ENCODE measurements at places on chromosomes 6 and 20.

- no peak for DNase-seq
Observed at GRCh38 chr20:41047975-41048305, 19.3 kb downstream of the TOP1 start.

GRCh38 chr6:137673603-137674002 lies 179.4 kb upstream of the OLIG3 start:
- no peak for DNase-seq

GRCh38 chr6:169158174-169158573 lies 95.5 kb downstream of the THBS2 start:
- DNase-seq, result peak; percentile 96

DNA sequence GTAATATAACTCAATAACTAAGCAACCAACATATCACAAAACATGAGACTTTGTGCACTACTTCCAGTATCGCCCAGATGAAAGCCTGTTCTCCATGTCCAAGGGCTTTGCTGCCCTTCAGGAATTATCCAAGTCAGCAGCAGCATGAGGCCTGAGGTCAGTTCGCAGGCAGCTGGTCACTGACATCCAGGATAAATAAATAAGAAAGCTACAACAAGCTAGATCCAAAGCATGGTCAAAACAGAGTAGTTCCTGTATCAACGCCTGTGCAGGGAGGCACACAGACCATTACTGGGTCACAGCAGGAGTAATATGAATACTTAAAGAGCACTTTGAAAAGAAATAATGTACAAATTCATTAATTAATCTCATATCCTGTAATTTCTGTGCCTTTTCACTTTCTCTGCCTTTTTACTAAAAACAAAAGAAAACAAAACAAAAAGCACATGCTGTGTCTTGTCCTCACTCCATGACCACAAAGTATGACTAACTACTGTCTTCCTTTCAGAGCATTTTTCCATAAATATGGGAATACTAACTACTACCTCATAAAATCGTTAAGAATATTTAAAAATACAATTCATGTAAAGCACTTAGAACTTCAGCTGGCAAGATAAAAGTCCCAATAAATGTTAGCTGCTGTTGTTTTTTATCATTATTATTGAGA lies 374.9 kb upstream of the IRAK1BP1 start:
- no peak for DNase-seq

DNA sequence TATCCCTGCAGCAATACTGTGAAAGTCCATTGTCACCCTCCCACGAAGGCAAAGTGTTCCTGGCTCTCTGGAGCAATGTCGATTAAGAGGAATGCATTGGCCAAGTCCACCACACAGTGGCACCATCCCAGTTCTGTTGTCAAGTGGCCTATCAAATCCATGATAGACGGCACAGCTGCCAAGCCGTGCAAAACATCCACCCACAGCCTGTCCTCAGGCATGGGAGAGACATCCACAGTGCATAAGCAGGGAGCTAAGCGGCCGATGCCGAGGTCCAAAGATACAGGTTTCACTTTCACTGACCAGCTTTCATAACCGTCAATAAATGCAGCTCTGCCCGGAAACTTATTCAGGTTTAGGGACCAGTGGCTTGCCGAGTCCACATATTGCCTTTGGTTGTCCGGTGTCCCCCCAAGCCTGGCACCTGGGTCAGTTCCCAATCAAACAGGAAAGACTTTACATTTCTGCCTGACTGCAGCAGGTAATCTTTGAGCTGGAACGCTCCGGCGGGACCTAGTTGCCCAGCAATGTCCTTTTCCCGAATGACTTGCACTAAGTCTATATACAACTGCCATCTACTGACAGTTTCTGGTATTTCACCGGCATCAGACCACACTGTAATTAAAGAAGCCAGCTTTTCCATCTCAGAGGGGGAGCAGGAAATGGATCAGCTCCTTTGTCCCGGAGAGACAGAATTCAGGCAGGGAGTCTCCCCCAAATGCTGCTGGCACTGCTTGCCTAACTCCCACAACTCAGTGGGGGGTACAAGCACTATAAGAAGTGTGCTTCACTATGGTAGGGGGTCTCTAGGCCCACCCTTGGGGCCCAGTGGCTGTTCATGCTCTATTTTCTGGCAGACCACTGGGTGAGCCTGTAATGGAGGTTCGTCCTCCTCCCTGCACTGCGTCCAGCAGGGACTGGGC lies 6.3 kb downstream of the ZKSCAN3 start:
- DNase-seq, result peak; percentile 82

GRCh38 chr20:46951405-46951804 lies 56.8 kb downstream of the EYA2 start:
- no peak for DNase-seq

- DNase-seq, result no peak
Observed at GRCh38 chr6:111823831-111824607, 49.2 kb downstream of the FYN start.

- no peak for DNase-seq
Observed at GRCh38 chr20:50921803-50922501, 9.3 kb downstream of the ADNP start.

DNA sequence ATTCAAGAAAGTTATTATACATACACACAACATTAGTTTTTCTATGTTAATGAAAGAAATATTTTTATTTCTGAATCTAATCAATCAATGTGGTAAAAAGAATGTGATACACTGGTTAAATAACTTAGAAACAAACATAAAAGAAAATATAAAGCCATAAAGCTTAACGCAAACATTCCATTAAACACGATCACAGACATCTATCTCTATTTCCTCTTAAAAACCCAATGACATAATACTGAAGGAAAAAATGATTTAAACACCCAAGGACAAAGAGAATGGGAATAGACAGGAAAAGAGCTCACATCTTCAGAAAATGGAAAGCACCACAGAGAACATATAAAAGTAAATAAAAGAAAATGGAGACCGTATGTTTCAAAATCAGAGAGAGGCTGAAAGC lies 19.4 kb downstream of the ZUP1 start:
- DNase-seq, result no peak

GRCh38 chr6:76788155-76788554 lies 675.1 kb downstream of the HTR1B start:
- DNase-seq, result no peak

DNA sequence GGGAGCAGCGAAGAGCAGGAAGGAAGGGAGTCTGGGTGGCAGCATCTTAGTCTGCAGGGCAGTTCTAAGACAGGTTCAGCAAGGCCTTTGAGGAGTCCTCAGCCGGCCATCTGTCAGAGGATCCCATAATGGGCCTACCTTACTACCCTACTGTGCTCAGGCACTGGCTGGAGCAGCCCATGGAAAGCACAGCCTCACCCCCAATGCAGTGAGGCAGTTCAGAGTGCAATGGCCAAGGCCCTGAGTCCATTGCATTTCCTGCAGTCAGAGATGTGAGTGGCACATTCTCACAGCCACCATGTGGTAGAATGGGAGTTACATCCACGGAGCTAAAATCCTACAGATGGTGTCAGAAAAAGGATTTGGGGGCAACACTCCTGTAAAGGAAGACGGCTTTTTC lies 19.4 kb upstream of the OVOL2 start:
- no peak for DNase-seq

DNA sequence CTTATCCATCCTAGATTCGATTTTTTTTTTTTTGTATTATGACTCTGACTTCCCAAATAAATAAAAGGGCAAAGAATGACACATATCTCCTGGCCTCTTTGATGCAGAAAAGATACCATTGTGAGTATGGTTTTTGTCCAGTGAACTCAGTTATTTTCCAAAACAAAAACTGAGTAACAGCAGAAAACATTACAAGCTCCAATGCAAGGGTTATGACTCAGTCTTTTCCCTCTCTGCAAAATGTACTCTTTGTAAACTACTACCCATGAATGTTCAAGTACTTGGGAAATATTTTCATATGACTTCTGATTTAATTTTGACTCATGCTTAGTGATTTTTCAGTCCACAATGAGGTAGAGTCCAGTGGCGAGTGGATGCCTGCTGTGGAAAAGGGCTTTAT lies 355.3 kb downstream of the RNF144B start:
- DNase-seq, result no peak

DNA sequence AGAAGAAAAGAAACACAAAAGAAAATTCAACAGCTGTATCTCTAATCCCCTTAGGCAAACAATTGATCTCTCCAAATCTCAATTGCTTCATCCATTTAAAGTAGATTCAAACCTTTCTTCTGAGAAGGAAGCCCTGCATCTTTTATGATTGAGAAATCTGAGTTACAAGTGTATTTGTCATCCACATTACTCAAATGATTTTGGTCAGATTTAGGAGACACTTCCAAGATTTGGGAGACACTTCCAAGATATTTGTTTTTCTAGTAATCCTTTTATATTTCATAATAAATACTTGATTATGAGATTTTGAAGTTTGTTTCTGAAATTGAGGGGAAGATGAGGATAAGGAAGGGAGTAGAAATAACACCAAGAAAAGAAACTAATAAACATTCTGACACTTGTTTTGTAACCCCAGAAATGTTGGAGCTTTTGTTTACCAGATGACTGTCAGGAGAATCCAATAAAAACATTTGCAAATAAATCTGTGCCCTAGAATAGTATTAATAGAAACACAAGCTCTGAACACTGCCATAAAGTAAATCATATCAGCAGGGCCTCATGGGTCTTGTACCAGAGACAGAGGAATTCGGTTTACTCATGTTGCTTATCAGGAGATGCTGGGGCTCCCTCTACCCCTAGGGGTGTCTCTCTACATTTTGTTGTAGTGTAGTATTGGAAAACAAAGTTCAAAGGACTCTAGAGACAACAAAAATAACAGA lies 314.3 kb upstream of the NT5E start:
- DNase-seq, result no peak

DNA sequence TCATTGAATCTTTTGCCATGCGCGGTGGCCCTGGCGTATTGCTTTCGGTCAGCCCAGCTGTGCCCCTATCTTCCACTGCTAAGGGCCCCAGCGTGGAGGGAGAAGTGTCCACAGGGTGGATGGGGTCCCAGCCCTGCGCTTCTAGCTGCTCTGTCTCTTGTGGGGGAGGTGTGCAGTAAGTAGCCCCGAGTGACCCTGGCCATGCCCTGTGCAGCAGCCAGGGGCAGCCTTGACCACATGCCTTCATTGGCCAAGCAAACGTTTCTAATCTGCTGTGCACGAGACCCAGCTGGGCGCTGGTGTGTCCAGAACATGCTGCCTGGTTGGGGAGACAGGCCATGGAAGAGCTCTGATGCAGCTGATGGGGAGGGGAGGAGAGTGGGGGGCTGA lies 13.6 kb downstream of the TMEM181 start:
- no peak for DNase-seq

- DNase-seq, result no peak
Observed at GRCh38 chr20:41889126-41889843, 271.1 kb upstream of the CHD6 start.

DNA sequence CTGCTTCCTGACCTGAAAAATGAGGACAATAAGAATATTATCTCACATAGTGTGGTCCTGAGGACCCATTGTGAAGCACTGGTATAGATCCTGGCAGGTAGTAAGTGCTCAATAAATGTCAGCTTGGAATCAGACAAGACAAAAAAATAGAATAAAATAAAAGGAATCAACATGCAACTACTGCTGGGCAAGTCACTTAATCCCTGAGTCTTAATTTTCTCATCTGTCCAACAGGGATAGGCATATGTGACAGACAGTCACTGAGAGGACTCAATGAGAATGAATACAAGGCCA lies 38.0 kb upstream of the PIM1 start:
- DNase-seq, result no peak

GRCh38 chr6:111812060-111813038 lies 60.9 kb downstream of the FYN start:
- DNase-seq, result no peak

GRCh38 chr6:167510648-167511047 lies 185.8 kb downstream of the TTLL2 start:
- DNase-seq, result no peak

DNA sequence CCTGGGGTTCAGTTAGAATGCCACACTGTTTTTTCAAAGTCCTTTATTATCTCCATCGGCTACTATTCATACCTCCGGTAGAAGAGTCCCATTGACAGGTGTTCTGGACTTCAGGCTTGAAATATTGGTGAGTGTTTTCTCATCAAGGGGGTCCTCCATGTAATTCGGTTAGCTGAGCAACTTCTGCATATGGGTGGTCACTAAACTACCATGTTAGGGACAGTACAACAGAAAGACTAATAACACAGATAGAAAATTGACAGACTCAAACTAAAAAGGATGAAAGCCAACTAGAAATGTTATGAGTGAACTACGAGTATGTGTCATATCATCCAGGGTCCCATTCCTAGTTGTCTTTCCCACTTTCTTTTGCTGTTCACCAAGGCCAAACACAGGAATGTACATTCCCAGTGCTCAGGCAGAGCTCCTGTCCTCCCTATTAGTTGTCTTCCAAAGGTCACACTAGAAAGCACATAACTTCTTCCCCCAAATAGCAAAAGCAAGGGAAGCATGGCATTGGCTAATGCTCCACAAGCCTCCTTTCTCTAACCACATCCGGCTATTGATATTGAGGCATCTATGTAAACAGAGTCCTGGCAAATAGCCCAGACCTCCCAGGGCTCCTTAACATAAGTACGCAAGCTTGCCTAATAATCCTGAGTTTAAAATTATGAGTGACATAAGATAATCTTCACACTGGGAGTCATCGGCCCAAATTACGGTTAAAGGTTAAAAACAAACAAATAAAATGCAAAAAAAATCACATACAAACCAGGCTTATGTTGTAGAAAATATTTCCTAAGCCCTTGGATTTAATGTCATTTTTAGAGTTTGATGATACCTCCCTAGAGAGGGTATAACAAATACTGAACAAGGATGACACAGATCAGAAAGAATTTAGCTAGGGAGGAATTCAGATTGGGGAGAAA lies 13.2 kb downstream of the CCN2 start:
- DNase-seq, result no peak

DNA sequence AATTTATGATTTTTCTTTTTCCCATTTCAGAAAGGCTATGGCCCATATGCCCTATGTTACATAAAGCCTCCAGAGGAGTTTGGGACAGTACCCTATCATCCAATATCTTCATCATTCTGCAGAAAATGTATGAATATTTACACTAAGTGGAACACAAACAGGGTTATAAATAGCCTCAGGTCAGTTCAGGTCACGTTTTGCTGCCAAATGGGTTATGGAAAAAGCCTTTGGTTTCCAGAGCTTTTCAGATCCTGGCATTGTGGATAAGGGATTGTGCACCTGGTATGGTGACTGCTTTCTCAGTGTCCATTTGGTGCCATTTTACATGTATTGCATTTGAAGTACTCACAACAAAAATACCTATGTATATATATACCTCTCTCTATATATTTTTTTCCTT lies 29.4 kb downstream of the UTRN start:
- no peak for DNase-seq

- DNase-seq, result no peak
Observed at GRCh38 chr6:90859612-90860011, 272.7 kb upstream of the MAP3K7 start.

- peak; percentile 66 for DNase-seq
Observed at GRCh38 chr20:49549801-49550551, 18.0 kb downstream of the PTGIS start.

- DNase-seq, result no peak
Observed at GRCh38 chr6:36949636-36950035, 4.9 kb upstream of the PI16 start.
